ENCODE measurements at places on chromosomes 1 and 21.

DNA sequence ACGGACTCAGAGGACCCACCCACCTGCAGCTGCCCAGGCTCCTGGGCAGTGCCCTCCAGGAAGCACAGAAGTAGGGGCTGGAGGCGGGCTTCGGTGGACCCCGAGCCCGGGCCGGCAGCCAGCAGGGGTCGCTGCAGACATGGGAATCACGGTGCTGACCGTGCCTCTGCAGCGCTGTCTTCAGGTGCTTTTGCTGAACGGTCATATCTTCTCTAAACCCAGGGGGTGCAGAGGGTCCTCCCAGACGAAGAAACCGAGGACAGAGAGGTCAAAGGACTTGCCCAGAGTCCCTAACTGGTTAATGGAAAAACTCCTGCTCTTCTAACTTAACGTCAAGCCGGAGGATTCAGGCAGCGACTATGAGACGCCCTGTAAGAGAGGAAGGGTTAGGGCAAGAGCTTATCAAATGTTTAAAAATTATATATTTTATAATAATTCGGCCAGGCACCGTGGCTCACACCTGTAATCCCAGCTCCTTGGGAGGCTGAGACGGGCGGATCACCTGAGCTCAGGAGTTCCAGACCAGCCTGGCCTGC, 21.5 kb upstream of the LEFTY2 start:
- no peak for DNase-seq

- peak; percentile 60 for DNase-seq
These were observed 12.4 kb downstream of the ARPC5 start for GRCh38 chr1:183622884-183623785.

DNA sequence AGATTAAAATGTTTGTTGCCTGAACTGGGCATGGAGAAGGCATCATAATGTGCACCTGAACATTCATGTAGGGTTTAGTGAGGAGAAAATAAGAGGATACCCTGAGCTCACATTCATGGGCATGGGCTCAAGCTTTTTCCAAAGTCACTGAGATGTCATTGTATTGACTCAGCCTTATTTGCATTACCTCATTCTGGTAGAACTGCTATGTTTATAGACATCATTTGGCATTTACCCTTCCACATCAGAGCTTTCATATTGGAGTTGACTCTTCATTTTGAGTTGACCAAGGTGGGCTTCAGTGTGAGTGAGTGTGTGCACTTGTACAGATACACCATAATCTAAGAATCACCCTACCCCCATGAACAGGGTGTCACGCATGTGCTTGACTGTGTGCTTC, 143.2 kb downstream of the PBX1 start:
- no peak for DNase-seq

GRCh38 chr21:41147096-41147978, 20.6 kb upstream of the BACE2 start:
- peak; percentile 36 for DNase-seq

GRCh38 chr21:42793774-42794173, 85.6 kb downstream of the WDR4 start:
- no peak for DNase-seq

DNA sequence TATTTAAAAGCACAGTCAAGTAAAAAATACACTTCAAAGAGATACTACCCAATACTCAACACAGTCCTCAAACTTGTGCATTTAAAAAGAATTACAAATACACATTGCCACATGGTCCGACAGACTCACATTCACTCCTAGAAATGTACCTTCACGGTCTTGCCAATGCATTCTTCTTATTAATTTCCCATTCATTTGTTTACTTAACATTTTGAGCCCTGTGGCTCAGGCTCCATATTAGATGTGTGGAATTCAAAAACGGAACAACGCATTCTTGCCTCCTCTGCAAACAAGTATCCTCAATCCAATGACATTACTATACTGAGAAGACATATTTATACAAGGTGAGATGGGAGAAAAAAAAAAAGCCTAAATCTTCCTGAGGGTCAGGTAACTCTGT, 2.5 kb upstream of the DUSP23 start:
- no peak for DNase-seq

GRCh38 chr1:64296459-64296858, 93.0 kb downstream of the UBE2U start:
- DNase-seq: no peak

- no peak for DNase-seq
These were observed 573.8 kb downstream of the LTN1 start for GRCh38 chr21:28418726-28419514.

DNA sequence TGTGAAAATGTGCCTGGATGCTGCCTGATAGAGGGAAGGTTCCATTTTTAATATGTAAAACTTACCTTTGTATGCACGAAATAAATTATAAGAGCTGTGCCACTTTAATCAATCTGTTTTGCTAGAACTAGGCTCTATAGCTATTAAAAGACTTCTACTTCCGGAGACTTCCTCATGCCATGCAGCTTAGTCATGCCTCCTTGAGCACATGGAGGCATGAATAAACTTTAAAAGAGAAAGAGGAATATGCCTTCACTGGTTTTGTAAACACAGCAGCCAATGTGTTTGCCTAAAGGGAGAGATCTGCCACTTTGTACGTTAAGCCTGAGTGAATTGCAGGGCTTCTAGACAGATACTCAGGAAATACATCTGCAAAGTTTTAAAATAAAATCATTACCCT, 604.6 kb downstream of the LRRIQ3 start:
- no peak for DNase-seq

GRCh38 chr1:156640842-156641706, 843 bp upstream of the BCAN start:
- no peak for DNase-seq

GRCh38 chr1:52633291-52633754, 355 bp downstream of the SHISAL2A start:
- no peak for DNase-seq

DNA sequence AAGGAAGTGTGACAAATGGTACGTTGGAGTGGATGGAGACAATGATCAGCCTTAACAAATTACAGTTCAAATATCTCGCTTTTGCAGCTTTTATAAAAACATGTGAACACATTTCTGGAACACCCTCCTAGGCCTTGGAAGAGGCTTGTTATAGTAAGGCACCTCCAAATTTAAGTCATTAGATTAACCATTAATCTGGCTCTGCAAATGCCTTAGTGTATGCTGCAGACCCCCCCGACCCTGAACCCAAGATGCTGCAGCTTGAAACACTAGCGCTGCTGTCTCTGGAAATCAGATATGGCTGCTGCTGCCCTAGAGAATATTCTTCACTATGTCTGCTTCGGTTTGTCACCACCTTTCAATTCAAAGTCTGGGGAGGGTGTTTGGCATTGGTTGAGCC, 196.4 kb downstream of the MIS18A start:
- no peak for DNase-seq

- DNase-seq: no peak
These were observed 406.7 kb downstream of the NTNG1 start for GRCh38 chr1:107547363-107548155.

- no peak for DNase-seq
These were observed 119.6 kb downstream of the ADGRL2 start for GRCh38 chr1:81920245-81920740.

DNA sequence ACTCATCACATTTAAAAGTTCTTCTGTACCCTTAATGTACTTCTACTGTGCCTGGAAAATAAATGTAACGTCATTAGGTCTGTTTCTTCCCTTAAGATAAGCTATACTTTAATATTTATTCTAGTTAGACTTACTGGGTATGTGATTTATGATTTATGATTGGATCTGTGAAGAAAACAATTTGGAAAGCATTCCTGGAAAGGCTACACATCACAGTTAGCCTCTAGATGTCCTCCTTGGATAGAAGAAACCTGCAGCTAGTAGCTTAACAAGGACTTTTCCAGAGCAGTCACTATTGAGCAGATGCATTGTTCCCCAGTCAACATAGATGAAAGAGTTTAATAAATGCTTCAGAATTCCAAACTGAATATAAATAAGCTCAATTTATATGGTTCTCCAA, 22.2 kb upstream of the ABL2 start:
- DNase-seq: peak; percentile 7

GRCh38 chr1:169042377-169042776, 64.1 kb upstream of the ATP1B1 start:
- DNase-seq: no peak

DNA sequence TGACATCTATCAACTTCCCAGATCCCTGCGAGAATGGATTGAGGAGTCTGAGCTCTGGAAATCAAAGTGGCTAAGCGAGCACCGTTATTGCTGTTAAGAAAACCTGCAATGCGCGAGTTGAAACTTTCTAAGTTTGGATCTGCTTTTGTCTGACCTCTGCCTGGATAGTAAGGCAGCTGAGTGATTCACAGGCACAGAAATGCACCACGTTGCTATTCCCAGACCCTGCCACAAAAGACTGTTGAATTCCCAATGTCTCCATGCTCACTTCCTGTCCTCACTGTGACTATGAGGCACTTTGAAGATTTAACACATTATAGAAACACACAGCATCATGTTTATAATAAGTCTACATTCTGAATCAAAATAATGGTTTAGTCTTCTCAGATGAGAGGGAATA, 27.1 kb upstream of the CNIH3 start:
- DNase-seq: no peak

GRCh38 chr1:184388319-184388889, 1.6 kb downstream of the C1orf21 start:
- no peak for DNase-seq

- no peak for DNase-seq
These were observed 134.6 kb upstream of the DPYD start for GRCh38 chr1:98055457-98055856.

DNA sequence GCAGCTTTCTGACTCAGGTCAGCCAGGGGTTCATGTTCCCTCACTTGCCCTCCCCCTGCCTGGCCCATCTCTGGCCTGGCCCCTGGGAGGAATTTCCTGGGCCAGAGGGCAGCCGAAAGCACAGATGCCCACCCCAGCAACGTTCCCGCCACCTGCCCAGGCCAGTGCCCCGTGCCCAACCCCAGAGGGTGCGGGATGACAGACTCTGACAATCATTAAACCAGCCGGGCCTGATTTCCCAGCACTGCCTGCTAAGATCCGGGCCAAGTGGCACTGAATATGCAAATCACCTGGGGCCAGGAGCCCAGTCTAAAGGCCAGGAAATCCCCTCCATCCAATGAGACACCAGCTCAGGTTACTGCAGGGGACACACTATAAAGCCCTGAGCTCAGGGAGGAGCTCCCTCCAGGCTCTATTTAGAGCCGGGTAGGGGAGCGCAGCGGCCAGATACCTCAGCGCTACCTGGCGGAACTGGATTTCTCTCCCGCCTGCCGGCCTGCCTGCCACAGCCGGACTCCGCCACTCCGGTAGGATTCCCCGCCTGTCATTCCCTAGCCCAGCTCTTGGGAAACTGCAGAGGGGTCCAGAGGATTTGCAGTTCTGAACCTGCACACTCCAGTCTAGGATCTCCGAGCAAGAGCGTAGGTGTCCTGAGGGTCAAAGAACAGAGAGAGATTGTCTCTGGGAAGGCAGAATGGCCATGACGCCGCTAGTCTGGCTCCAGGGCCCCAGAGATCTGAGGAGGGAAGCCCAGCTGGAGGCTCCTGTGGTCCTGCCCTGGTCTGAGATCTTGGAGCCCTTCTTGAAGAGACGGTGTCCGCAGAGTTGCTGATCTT, at the start of gene ELF3:
ELF3 (plus strand) TSS at position 408 of the 836 bp plus-strand sequence. CDS start 550 bp downstream, outside the sequence.
- DNase-seq: peak; percentile 99

- peak; percentile 49 for DNase-seq
These were observed 33.5 kb downstream of the UBE2G2 start for GRCh38 chr21:44767834-44768831.

DNA sequence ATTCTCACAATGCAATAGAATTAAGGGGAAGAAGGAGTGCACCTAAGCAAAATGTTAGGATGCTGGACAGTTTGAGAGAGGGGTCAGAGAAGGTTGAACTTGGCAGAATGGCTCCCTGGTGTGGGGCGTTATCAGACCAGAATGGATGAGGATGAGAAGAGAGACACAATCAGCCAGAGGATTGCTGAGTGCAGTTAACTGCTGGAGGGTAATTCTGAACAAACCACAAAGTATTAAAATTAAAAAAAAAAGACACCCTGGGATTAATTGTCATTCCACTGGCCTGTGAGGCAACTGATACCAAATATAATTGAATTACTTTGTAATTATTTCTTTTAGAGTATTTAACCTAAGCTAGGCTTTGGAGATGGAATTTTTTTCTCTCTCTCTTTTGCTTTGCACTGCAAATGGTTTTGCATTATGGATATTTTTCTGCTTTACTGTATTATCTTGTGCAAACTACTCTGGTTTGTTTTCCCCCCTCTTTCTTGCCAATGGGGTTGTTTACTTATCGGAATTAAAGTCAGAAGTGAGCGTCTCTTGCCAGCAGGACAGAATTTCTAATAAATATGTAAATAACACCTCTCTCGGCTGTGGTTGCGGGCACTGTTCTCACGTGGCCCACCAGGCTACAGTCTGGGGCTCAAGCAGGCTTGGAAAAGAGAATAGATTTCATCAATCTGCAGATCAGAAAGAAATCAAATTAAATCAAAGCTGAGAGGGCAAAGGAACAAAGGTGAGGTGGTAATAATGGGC, 572.9 kb upstream of the CAMK1G start:
- DNase-seq: no peak

DNA sequence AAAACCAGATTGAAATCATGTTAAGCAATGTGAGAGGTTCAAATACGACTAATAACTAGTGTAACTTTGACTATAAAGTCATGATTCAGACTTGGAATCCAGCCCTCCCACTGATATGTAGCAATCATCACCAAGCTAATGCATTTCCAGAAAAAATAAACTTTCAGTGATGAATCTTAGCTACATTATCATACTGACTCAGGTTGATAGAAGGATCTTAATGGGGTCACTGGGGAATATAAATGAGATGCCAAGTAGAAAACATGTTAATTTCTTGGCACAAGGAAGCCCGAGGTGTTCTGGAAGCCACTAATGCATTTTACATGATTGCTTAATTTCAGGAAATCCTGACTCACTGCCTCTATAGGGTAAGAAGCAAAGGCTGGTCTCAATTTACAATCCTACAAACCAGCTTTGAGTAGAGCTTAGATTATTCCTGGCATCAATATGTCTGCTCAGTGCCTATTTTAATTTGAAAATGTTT, 67.7 kb downstream of the SELENOF start:
- DNase-seq: no peak

DNA sequence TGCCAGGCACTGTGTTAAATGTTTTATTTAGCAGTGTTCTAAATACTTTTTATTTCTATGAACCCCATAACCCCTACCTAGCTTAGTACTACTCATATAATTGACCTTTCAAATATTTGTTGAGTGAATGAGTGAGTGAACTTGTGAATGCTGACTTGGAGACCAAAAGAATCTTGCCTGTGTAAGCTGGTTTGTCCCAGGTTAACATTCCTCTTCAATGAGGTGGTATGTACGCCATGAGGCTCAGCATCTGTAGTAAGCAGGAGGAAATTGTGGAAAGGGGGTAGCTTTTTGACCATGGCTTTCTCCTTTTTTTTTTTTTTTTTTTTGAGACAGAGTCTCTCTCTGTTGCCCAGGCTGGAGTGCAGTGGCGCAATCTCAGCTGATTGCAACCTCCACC, 14.6 kb downstream of the MED18 start:
- DNase-seq: no peak

- no peak for DNase-seq
These were observed 3.9 kb upstream of the COL16A1 start for GRCh38 chr1:31707711-31708110.

DNA sequence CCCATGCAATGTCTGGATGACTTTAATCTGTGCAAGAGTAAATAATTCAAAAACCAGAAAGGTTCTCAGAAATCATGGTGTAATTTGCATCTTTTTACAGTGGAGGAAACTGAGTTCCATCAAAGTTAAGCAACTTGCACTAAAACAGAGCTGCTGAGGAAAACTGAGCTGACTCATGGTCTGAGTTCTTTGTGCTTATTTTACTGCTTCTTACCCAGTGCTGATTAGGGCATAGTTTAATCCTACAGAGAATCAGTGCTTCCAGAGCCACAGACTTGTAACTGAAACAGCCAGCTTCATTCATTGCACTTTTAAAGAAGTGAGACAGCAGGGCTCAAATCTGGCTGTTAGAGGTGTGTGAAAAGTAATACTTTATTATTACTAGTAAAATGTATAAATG, 10.9 kb upstream of the RWDD3 start:
- no peak for DNase-seq

Measured in NCI-H2081 (cell line).